ENCODE measurements at places on chromosomes 1 and 21. TPM values are rescaled to one million over a fixed set of nuclear protein-coding genes. Genes with fewer than 3 reads are reported as not detected.

DNA sequence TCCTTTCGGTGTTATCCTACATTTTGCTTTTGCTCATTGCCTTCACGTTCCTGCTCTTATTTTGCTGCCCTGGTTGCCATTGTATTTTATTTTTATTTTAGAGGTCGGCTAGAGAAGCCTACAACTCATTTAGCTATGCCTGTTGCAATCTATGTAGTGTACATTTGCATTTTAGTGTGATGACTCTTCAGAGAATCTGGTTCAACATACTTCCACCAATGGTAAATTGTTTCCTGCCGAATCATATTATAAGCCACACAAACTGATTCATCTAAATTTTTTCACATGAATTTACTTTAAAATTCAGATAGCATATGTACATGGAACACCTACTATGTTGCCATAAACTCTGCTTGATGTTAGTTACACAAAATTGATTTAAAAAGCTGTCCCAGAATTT lies 1596.9 kb downstream of the PLA2G4A start:
- no peak overlapping the region for H3K27ac ChIP-seq
- no peak for DNase-seq
- H3K4me3 ChIP-seq: no peak overlapping the region
- no peaks in the 10 kb centered on the region for H3K27me3 ChIP-seq
- no peaks in the 10 kb centered on the region for H3K4me1 ChIP-seq

GRCh38 chr1:186042230-186042629 lies 308.0 kb downstream of the HMCN1 start:
- no peak overlapping the region for H3K4me3 ChIP-seq
- no peak for DNase-seq
- H3K27me3 ChIP-seq: no peaks in the 10 kb centered on the region
- no peak overlapping the region for H3K27ac ChIP-seq
- no peaks in the 10 kb centered on the region for H3K4me1 ChIP-seq

The TMEM269 gene
- total RNA-seq: 2.6 TPM

The LGR6 gene
- total RNA-seq: 2.8 TPM

The ANGPTL3 gene
- not detected for total RNA-seq

DNA sequence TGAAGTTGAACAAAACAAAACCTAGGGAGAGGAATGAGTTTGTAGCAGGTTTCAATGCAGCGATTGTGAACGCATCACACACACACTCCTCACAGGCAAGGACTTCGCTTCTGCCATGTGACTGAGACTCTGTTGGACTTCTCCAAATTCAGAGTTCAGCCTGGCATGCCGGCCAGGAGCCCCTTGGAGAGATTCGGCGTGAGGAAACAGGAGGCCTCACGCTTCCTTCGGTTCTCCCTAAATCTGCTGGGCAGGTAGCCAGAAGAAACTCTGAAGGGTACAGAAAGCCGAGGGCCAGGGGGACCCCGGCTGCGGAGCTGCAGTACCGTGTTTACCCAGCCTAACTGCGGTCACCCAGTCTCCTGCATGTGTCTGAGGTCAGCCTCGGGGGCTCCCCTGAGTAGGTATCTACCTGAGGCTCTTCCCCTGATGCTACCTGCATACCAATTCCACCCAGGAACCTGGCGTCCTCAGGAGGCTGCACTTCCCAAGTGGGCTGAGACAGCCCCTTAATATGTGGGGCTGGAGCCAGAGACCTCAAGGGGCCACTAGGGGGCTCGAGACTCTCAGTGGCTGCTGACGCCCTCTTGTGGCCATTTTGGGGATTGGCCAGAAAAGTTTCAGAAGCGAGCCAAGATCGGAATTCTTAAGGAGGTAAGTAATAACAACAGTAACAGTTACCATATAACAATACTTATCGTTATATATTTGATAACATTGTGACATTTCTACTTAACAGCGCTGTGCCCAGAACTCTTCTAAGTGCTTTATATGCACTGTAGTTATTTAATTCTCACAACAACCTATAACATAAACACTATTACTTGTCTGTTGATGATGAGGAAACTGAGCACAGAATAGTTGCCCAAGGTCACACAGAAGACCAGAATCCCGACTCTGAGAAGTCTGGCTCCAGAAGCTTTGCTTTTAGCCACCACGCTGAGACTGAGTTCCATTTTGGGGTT lies 2.7 kb upstream of the ANXA9 start:
- no peaks in the 10 kb centered on the region for H3K36me3 ChIP-seq
- peak; percentile 93 for DNase-seq
- H3K27ac ChIP-seq: peak overlapping the region; percentile 62
- peaks cover 36% of the 10 kb centered on the region for H3K4me1 ChIP-seq
- H3K27me3 ChIP-seq: no peaks in the 10 kb centered on the region

DNA sequence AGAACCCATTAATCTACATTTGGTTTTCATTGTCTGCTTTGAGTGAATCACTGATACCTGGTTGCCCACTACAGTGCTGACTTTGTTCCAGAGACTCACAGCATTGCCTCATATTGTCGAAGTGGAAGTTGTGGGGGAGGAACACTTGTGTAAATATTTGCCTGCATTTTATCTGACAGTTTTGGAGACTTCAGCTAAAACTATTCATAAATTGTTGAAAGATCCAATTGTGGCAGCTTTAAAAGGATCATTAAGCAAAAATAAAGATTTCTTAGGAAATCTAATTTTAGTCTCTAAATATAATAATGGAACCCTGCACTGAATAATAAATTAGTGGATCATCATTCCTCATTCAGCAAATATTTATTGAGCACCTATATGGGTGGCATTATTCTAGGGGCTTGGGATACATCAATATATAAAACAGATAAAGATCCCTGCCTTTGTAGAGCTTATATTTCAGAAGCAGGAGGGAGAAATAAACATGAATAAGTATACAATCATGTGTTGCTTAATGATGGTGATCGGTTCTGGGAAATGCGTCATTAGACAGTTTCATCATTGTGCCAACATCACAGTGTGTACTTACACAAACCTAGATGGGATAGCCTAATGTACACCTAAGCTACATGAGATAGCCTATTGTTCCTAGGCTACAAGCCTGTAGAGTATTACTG lies 73.5 kb downstream of the OSBPL9 start:
- H3K27ac ChIP-seq: no peak overlapping the region
- H3K4me3 ChIP-seq: no peak overlapping the region
- no peaks in the 10 kb centered on the region for H3K4me1 ChIP-seq
- H3K36me3 ChIP-seq: no peaks in the 10 kb centered on the region
- DNase-seq: no peak

DNA sequence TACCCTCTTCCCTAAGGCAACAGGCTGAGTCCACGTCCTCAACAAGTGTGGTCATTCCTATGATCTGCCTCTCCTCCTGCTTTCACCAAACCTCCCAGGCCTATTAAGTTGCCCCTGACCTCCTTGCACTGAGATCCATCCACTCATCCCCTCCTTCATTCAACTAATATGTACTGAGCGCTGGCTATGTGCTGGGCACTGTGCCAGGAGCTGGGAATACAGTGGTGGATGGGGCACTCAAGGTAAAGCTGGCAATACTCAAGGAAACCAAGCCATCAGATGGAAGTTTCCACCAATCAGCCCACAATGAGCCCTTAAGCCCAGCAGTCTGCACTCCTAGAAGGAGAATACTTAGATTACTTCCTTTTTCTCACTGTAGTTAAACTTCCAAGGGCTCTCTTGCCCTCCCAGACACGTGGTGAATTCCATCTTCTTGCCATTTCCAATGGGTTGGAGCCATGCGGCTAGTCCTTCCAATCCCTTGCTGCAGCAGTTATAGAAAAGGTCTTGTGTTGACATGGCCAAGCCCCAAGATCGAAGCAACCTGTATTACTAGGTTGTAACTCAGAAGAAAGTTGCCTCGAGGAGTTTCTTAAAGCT lies 279.9 kb upstream of the RUNX1 start:
- no peak overlapping the region for H3K4me3 ChIP-seq
- H3K36me3 ChIP-seq: no peaks in the 10 kb centered on the region
- no peaks in the 10 kb centered on the region for H3K4me1 ChIP-seq
- no peaks in the 10 kb centered on the region for H3K27me3 ChIP-seq
- DNase-seq: no peak

The ZNF593OS gene
- total RNA-seq: not detected

The KCNJ15 gene
- 29.2 TPM for total RNA-seq

The VHLL gene
- total RNA-seq: not detected

DNA sequence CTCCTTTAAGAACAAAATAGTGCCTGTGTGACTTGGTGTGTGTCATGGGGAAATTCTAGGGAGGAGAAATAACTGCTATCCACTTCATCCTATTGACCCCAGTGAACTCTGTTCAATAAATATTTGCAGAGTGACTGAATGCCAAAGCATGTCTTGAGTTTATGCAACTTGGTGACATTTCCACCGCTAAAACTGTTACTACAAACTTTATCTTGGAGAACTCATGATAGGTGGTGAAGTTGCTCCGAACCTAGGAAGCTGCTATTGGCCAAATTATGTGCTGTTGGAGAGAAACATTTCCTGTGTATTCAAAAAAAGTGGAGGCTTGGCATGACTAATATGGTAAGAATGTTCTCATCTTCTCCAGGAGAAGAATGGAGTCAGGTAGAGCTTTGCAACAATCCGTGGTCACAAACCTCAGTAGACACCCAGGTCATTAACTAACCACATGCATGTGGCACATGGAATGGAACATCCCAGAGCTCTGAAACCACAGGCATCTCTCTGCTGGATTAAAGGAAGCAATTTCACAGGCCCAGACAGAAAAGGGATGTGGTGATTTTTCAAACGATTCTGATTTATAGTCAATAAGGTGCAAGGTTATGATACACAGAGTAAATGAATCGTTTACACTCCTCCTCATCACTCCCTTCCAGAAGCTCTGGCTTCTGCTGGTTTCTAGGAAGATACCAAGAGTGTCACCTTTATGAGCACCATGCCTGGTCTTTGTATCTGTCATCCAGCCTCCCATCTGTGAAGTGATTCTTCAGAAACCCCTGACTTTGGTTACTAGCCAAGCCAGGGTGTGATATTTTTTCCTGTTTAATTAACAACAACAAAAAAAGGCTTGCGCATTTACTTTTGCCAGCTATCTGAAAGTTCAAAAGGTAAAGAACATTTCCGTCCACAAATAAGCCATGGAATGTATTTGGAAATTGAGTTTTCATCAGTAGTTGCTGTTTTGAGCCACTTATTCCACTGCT lies 361.1 kb downstream of the TGFB2 start:
- H3K27ac ChIP-seq: no peak overlapping the region
- no peak overlapping the region for H3K4me3 ChIP-seq
- H3K4me1 ChIP-seq: no peaks in the 10 kb centered on the region
- no peaks in the 10 kb centered on the region for H3K36me3 ChIP-seq
- no peak for DNase-seq

DNA sequence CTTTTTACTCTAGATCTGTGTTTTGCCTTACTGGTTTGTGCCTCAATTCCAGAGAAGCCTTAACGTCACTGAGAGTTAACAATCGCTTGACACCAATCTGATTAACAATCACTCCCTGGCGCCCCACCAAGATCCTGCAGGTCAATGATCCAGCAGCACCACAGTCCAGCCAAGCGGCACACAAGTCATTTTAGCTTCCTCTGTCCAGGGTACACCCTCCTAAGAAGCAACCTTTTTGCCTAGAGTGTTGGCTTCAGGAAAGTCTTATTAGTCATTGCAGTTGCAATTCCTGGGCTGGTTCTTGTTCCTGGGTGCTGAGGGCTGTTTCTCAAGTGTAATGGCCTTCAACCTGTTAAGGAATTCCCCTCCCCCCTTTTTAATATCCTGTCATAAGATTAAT lies 323.0 kb upstream of the USP25 start:
- no peak for DNase-seq
- no peak overlapping the region for H3K27ac ChIP-seq

The WDR77 gene
- 19.5 TPM for total RNA-seq

The TACSTD2 gene
- total RNA-seq: 9.4 TPM

The CFAP141 gene
- total RNA-seq: not detected

GRCh38 chr1:179774000-179774399 lies 30.9 kb downstream of the FAM163A start:
- no peaks in the 10 kb centered on the region for H3K27me3 ChIP-seq
- H3K4me1 ChIP-seq: peaks cover 13% of the 10 kb centered on the region
- H3K4me3 ChIP-seq: no peak overlapping the region
- H3K36me3 ChIP-seq: no peaks in the 10 kb centered on the region

- no peak overlapping the region for H3K4me3 ChIP-seq
- H3K27ac ChIP-seq: no peak overlapping the region
- H3K27me3 ChIP-seq: no peaks in the 10 kb centered on the region
- peaks cover 17% of the 10 kb centered on the region for H3K4me1 ChIP-seq
- no peaks in the 10 kb centered on the region for H3K36me3 ChIP-seq
Observed at GRCh38 chr1:115404911-115405310, 66.9 kb upstream of the NGF start.

The RHBDL2 gene
- total RNA-seq: not detected

The KAZN gene
- 28.6 TPM for total RNA-seq

The S100A7 gene
- total RNA-seq: not detected

The PBX1 gene
- 81.2 TPM for total RNA-seq

DNA sequence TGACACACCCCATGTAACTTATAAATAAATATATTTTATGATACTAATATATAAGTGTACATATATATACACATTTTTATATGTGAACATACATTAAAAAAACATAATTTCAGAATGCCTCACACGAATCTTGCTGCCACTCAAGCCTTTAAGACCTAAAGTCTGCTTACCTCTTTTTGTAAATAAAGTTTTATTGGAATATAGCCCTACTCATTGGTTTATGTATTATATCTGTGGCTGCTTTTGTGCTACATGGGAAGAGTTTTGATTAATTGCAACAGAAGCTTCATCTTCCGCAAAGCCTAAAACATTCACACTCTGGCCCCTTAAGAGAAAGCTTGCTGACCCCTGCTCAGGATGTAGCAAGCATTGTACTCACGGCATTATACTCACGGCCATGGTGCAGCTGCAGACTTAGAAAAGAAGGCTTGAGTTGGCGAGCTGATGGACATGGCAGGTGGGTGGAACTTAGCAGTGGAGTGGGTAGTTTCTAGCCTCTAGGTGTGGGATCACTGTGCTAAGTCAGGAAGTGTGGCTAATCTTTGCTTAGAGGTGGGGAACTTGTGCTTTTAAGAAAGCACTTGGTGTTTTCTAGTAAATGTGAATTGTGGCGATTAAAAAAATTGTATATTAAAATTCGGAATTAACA lies 80.8 kb downstream of the DYRK1A start:
- H3K27me3 ChIP-seq: no peaks in the 10 kb centered on the region
- H3K27ac ChIP-seq: no peak overlapping the region
- no peaks in the 10 kb centered on the region for H3K36me3 ChIP-seq
- no peak overlapping the region for H3K4me3 ChIP-seq

GRCh38 chr21:32782698-32783097 lies 11.1 kb upstream of the PAXBP1 start:
- H3K27ac ChIP-seq: no peak overlapping the region
- H3K36me3 ChIP-seq: no peaks in the 10 kb centered on the region
- H3K4me3 ChIP-seq: no peak overlapping the region
- no peaks in the 10 kb centered on the region for H3K4me1 ChIP-seq
- no peaks in the 10 kb centered on the region for H3K27me3 ChIP-seq

The PSMG1 gene
- 41.8 TPM for total RNA-seq

All from thyroid gland (tissue), 4 donors.